ENCODE measurements at places on chromosomes 6 and 20.

GRCh38 chr6:100458841-100459591, 5.7 kb downstream of the SIM1 start:
- no peak for DNase-seq

GRCh38 chr20:10497791-10498190, 62.7 kb downstream of the SLX4IP start:
- no peak for DNase-seq

DNA sequence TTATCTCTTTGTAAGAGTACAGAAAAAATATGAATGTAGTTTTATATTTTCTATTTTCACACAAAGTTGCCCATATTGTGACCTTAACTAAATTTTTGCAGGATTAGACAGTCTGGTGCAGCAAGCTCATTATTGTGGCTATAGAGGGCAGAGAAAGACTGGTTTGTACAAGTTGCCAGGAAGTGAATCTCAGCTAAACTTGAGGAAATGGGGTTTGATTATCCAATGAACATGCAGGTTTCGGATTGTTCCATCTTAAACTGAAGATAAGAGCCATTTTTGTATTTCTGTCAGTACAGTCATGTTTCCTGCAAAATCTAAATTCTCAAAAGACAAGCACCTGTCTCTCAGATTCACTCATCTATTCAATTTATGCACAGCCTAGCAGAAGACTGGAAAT, 390.9 kb downstream of the MMUT start:
- no peak for DNase-seq

- no peak for DNase-seq
Observed at GRCh38 chr6:148240461-148240840, 102.2 kb upstream of the SASH1 start.

DNA sequence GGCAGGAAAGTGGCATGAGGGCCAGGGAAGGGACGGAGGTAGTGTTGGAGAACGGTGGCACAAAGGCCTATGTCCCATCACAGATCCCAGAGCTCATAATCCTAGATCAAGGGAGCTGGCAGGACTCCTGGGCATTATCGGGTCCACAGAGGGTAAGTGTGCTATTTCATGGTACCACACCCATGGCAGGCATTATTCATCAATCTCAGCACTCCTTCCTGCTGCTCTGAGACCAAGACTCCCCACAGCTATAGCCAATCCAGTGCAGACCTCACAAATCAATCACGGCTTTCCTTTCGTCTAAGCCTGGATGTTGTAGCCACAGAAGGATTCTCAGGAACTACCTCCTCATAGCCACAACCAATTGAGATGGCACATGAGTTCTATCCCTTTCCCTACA, 187.9 kb downstream of the PREX1 start:
- no peak for DNase-seq

DNA sequence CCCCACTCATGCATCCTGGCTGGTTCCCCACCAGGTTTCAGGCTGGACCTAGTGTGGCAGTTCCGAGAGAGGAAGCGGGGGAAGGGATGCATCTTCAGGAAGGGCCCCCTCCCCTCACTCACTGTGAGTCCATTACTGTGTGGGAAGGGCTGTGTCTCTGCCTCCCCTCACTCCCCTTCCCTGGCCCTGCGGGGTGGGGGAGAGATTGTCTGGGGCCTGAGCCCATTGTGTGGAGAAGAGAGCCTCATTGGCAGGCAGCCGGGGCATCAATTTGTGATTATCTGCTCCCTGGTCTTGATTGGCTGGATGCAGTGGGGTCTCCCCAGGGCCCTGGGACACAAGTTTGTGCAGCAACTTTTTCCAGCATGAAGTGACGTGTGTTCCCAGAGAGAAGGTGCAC, 4.1 kb upstream of the MYT1 start:
- DNase-seq: no peak

DNA sequence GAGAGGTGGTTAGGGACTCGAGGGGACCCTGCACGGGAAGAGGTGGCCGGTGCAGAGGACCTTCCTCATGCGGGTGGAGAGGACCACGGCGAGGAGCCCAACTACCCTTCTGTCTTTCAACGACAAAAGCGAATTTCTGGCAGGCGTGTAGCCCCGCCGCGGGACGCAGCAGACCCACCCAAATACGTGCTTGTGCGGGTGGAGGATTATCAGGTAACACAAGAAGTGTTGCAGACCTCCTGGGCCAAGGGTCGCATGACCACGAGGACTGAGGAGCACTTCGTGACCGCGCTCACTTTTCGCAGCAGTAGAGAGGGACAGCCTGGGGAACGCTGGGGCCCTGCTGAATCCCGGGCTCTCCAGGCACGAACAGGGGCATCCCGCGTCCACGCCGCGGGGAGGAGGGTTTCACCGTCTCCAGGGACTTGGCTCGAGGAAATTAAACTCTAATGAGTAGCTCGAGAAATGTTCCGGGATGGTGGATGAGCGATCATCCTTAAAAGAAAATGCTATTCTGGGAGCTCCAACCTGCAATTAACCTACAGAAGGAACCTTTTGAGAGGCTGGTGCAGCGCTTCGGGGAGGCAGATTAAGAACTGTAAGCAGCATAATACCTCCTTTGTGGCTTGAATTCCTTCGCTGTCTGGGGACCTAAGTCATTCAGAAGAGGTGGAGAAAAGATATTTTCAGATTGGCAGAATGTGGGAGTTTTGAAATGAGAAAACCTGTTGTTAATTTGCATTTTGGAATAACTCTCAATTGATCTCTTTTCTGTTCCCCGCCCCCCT, 804 bp downstream of the C6orf141 start:
- DNase-seq: no peak
